ENCODE measurements at places on chromosomes 11 and 22.

DNA sequence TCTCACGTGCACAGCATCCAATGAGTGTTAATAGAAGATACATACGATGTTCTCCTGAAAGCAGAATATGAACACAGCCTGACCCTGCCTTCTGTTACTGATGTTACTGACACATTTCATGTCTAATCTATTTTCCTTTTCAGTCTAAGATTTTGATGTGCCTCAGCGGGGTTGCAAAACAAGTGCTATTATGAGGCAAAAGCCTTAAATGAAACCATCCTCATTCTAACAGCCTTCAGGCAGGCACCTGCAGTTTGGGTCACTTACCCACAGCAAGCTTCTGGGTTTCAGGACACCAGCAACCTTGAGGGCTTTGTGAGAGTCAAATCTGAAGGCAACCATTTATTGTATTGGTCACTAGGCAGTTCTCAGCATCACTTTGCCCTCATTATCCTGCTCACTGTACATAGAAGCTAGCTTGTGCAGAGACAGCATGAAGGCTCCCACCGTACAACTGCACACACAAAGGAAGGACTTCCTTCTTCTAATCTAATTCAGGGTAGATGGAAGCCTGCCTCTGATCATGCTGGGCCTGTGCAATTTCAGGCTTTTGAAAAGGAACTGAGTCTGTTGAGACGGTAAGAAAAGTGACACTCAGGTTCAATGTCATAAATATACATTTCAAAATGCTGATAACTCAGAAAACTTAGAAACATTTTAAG, 183.2 kb upstream of the PITPNB start:
- DNase-seq, result no peak

DNA sequence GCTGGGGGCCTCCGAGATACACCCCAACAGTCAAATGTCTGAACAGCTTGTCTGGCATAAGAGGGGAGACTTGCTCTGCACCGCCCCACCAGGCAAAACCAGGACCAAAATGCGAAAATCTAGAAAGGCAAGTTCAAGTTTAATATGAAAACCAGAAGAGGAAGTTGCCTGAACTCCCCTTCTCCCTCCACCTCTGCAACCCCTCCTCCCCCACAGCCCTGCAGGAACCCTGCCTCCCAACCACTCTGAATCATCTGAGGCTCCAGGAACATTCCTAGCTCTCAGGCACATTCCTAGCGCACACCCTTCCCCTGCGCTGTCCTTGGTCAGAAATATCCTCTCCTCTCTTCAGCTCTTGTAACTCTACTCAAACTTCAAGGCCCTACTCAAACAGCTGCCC, 36.7 kb downstream of the ISX start:
- no peak for DNase-seq

GRCh38 chr11:70763606-70764005, 365.3 kb downstream of the CTTN start:
- no peak for DNase-seq

GRCh38 chr11:11119917-11120316, 233.1 kb downstream of the CSNK2A3 start:
- DNase-seq, result no peak

- DNase-seq, result peak; percentile 62
Observed at GRCh38 chr22:49825944-49826602, 1.6 kb downstream of the BRD1 start.

DNA sequence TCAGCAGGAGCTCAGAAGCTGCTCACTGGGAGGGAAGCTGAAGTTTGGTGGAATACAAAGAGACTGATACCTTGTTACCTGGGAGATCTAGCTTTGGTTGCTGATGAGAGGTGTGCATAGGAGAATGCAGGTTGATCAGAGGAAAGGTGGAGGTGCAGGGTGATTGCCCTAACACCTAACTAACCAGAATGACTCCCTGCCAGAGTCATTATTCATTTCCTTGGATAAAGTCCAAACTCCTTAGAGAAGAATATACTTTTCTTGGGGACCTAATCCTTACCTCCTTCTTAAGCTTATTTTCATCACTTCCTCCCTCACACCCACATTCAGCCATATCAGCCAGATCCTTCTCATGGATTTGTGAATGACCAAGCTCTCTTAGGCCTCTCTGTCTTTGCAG, 814.2 kb upstream of the TENM4 start:
- DNase-seq, result no peak

DNA sequence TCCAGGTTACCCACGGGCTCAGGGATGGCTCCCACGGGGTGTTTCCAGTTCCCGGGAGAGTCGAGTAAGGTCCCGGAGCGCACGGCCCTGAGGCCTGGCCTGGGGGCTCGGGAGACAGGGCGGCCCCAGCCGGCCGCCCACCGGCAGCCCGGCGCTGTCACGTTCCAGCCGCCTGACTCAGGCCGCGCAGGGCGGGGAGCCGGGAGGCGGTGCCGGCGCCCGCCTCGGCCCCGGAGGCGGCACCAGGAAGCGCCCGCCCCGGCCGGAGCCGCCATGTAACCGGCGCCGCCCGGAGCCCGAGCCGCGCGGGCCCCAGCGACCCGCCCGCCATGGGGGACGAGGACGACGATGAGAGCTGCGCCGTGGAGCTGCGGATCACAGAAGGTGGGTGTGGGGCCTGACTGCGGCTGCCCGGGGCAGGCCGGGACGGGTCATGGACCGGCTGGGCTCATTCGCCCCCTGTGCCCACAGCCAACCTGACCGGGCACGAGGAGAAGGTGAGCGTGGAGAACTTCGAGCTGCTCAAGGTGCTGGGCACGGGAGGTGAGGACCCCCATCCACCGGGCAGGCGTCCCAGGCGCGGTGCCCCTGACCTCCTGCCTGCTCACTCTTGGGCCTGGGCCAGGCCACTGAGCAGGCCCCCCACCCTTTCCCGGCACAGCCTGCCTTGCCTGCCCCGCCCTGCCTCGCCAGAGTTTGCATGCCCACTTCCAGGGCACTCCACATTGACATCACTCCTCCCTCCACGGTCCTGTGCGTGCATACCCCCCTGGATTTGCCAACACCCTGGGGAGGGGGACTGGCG, at the start of gene RPS6KA4:
Gene RPS6KA4, plus strand, starts transcription at position 256 of the 805 bp plus-strand sequence. Its CDS starts 74 bp downstream, at position 330.
- DNase-seq, result peak; percentile 64

DNA sequence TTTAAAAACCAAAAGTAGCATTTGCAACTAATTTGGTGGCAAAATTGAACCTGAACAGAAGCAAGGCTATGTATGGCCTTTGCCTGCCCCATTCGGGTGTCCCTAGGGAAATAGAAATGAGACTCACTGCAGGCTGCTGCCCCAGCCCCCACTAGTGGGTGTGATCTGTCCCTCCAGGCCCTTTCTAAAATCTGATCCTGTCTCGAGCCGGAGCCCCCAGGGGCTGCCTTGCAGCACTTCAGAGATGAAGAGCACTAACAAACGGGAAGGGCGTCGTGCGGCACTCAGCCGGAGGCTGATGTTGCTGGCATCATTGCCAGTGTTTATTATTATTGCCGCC, 43.2 kb downstream of the CD82 start:
- DNase-seq, result no peak

- no peak for DNase-seq
Observed at GRCh38 chr11:114270531-114271270, 25.5 kb upstream of the NNMT start.

DNA sequence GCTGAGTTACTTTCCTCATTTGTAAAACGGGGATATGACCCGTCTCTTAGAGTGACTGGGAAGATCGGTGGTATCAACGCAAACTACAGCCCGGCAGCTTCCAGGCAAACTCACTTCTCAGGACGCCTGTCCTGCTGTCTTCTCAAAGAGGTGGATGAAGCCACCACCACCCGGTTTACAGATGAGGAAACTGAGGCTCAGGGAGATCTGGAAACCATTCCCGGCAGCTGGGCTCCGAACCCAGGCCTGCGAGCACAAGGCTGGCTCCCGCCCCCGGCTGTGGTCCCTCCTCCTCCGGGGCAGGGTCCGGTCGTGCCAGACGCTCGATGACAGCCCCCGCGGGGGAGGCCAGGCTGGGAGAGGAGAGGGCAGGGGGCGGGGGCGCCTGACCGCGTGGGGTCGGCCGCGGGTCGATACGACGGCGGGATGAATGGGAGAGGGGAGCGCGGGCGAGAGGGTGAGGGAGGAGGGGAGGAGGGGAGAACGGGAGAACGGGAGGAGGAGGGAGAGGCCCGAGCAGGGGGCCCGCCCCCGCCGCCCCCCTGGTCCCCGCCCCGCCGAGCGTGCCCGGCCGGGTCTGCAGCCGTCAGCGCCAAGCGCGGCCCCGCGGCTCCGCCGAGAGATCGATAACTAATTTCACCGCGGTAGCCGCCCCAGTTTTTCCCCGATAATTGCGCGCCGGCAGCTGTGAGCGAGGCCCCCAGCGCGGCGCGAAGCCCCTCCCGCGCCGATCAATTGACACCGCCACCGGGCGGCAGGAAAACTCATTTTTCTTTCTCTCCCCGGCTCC, 14.0 kb downstream of the IGLL1 start:
- DNase-seq, result no peak

DNA sequence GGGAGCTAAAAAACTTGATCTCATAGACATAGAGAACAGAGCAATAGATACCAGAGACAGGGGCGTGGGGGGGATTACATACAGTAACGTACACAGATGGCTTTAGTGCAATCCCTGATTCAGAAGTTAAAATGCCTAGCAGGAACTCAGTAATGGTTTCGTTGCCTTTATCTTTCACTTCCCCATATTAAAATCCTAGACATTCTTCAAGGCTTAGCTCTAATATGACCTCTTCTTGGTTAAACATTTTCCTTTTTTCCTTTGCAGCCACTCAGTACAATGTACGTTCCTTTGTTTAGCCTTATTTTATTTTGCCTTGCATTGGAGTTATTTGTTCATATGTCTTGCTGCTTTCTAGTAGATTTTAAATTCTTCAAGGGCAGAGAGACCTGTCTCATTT, 104.9 kb downstream of the C11orf87 start:
- no peak for DNase-seq

DNA sequence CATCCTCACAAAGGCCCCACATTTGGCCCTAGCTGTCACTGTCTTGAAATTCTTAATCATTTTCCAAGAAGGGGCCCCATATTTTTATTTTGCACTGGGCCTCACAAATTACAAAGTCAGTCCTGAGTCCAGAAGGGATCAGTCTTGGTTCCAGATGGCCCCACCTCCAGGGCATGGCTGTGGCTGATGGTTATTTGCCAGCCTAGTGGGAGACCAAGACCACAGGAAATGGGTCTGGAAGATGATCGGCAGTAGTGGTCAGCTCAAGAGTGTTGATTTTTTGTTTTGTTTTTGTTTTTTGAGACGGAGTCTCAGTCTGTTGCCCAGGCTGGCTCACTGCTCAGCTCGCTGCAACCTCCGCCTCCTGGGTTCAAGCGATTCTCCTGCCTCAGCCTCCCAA, 47.1 kb upstream of the EMID1 start:
- DNase-seq, result no peak

GRCh38 chr11:45818961-45819605, 14.1 kb downstream of the SLC35C1 start:
- DNase-seq, result no peak

GRCh38 chr11:45788887-45789286, 16.1 kb upstream of the SLC35C1 start:
- DNase-seq, result no peak

DNA sequence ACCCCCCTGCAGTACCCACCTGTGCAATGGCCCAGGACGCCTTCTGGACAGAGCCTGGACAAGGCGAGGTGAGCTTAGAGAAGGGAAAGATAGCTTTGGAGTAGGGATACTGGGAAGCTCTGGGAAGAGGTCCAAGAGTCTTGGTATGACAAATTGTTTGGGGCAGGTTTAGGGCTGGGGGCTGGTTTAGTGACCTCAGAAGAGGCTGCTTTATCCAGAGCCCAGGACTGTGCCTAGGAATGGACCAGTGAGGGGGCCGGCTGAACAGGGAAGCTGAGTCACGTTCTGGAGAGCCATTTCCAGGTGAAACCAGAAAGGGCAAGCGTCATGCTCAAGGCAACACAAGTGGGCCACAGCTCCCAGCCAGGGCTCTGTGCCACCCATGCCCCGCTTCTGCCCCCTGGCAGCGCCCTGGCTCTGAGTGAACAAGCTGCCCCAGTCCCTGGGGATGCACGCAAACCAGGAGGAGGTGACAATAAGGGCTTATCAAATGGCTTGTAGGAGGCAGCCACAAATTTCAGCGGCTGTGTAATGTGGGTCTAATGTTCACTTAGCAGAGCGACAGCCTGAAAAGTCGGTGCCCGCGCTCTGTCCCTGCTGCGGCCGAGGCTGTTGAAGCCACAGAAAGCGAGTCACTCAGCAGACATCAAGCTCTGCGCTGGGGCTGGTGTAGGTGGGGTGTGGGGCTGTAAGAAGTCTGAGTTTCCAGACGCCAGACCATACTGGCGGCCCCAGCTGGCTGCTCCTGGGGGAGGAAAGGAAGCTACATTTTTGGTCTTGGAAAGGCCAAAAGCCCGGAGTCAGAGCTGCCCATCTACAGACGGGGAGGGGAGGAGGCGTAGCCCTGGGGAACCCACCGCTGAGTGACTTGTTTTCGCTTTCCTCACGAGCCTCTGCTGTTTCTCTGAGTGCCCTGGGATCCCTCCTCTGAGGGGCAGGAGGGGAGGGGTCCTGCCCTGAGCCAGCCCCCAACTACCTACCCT, 18.3 kb upstream of the SYT7 start:
- no peak for DNase-seq

DNA sequence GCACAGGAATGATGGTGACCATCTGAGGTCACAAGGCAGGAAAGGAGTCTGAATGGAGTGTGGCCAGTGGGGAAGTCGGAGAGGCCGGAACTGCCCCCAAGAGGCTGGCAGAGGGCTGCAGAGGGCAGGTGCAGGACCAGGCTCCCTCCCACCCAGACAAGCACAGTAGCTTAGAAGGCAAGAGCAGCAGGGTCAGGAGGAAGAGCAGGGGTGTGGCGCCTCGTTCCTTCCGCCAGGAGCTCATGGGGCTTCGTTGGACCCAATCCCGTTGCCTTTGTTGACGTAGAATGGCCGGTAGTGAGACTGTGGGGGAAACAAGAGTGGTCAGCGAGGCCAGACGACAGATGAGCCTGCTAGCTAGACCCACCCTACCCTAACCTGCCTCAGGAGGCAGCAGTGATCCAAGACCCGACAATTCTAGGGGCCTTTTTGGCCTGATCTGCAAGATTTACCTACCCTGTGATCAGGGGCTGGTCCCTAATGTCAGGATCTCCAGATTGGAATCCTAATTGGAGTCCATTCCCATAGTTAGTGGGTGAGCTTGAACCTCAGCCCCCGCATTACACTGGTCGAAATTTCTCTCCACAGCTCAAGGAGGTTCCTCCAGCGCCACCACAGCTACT, 25.6 kb downstream of the TRIM29 start:
- no peak for DNase-seq

DNA sequence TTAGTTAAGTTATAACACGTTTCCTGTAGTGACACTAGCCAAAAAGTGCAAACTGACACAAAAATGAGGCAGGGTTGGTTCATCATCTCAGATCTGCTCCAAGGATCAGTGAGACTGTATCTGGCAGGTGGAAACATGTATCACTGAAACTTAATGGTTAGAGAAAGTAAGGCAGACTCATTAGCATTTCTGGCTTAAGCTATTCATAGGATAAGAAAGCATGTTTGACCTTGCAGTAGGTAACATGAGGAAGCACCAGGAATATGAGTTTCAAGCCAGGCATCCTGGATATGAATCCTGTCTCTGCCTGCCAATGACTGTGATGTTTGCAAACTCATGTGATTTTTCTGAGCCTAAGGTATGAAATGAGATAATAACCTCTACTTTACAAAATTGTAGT, 732.1 kb downstream of the NELL1 start:
- no peak for DNase-seq
